Activated T-cell treated with anti-CD3 and anti-CD28 coated beads, Interleukin-2, amount 50 U/mL, for 72 hours (primary cell): ENCODE measurements at places on chromosomes 3 and 15.

- DNase-seq = no peak
Observed at GRCh38 chr3:33417066-33417673, 23.0 kb downstream of the UBP1 start.

DNA sequence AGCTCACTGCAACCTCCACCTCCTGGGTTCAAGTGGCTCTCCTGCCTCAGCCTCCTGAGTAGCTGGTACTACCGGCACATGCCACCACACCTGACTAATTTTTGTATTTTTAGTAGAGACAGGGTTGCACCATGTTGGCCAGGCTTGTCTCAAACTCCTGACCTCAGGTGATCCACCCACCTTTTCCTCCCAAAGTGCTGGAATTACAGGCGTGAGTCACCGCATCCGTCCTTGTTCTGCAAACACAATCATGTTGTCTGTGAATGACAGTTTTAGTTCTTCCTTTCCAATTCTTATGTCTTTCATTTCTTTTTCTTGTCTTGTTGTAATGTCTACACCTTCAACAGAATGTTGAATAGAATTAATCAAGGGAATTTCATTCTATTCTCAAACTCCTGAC, 16.3 kb upstream of the SMCO1 start:
- no peak for DNase-seq

- DNase-seq = no peak
Observed at GRCh38 chr3:97384583-97384982, 380.0 kb upstream of the ARL6 start.

- DNase-seq = no peak
Observed at GRCh38 chr3:169295126-169295525, 368.4 kb downstream of the MECOM start.

GRCh38 chr3:46700772-46701171, 420 bp upstream of the TMIE start:
- no peak for DNase-seq
